NCI-H187 treated with DMSO at 0.1 percent for 48 hours (cell line): ENCODE measurements at places on chromosomes 1 and 21.

GRCh38 chr1:67468066-67468718, 38.0 kb upstream of the SERBP1 start:
- no peak for DNase-seq

DNA sequence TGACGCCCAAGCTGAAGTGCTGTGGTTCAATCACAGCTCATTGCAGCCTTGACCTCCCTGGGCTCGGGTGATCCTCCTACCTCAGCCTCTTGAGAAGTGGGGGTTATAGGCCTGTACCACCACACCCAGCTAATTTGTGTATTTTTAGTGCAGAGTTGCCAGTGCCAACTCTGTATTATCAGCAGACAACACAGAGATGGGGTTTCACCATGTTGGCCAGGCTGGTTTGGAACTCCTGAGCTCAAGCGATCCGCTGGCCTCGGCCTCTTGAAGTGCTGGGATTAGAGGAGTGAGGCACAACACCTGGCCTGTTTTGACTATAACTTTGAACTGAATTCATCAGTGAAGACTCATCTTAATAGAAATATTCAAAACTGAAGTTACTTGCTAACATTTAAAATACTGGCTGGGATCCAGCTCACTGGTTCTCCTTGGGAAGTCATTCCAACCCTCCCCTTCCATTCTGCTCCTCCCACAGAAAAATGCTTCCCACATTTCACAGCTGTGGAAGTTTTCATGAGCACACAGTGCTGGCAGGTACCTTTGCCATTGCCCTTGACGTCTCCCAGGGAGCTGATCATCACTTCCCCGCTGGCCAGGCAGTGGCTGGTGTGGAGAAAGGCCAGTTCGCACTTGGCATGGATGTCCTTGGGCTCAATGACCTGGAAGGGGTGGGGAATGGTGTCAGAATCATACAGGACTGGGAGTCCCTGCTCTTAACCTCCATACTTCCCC, 4.7 kb downstream of the SELENBP1 start:
- DNase-seq = no peak

- DNase-seq = no peak
Observed at GRCh38 chr1:153543736-153544135, 1.9 kb downstream of the S100A4 start.

DNA sequence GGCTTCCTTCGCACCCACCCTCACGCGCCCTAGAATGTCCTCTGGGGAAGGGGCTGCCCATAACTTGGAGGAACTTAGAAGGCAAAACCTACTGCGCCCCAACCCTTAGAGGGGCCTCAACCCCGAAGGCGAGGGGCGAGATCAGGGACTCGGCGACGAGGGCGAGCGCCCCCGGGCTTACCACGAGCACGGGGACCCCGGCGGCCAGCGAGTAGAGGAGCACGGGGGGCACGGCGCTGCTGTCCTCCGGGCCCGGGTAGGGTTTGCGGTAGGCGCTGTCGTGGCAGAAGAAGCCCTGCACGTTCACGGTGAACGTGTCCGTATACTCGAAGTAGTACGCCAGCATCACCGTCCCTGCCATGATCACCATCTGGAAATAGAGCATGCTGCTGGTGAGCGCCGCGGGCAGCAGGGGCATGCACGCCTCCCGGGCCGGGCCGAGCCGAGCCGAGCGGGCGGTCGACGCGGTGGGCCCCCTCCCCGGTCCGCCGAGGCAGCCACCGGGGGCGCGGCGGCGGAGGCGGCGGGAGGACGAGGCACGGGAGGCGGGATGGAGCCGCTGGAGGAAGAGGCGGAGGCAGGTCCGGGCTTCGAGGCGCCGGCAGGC, 304 bp downstream of the PLPPR5 start:
- no peak for DNase-seq

DNA sequence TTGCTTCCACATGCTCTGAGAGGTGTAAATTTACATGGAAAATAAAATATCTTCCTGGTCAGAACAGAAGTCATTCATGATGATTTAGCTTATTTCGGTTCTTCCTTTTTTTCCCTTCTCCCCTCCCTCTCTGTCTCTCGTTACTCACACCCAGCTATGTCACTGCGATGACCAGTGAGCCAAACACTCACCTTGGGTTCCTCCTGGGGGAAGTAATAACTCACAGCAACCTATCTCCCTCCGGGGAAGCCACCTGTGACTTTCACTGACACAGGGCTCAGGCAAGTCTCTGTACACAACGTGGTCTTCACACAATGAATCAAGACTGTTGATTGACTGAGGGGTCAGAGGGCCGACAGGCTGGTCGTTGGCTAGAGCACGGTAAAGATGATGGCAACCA, 135.3 kb upstream of the VANGL1 start:
- DNase-seq = no peak

DNA sequence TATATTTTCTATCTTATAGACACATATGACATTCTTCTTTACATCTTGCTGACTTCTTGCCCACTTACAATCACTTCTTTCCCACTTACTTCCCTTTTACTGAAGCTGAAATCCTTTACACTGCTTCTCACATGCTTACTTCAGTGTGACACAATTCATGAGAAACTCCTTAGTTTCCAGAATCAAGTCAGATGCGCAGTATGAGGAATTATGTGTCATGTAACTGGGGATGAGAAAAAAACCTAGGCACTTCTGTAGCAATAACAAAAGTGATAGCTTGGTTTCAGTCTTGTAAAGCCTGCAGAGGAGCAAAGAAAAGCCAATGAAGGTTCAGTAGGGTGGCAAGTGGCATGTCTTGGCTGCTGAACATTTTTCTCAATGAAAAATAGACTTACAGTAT, 566.2 kb upstream of the RGS18 start:
- no peak for DNase-seq

DNA sequence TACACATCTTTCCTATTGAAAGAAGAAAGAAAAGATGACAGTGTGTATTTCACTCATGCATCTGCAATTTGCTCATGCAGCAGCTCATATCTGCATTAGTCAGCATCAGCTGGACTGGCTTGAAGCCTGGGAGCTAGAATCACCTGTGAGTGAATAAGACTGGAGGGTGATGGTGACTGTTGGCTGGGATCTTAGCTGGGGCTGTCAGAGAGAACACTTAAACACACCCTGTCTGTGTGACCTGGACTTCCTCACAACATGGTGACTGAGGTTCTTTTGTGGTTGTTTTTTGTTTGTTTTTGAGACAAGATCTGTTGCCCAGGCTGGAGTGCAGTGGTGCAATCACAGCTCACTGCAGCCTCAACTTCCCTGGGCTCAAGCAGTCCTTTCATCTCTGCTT, 24.9 kb downstream of the KLHDC7A start:
- no peak for DNase-seq

GRCh38 chr1:6279066-6279465, 18.2 kb upstream of the GPR153 start:
- DNase-seq = no peak

- DNase-seq = no peak
Observed at GRCh38 chr1:28266920-28267322, 7.6 kb downstream of the SESN2 start.

- no peak for DNase-seq
Observed at GRCh38 chr1:6280761-6281451, 20.0 kb upstream of the GPR153 start.

DNA sequence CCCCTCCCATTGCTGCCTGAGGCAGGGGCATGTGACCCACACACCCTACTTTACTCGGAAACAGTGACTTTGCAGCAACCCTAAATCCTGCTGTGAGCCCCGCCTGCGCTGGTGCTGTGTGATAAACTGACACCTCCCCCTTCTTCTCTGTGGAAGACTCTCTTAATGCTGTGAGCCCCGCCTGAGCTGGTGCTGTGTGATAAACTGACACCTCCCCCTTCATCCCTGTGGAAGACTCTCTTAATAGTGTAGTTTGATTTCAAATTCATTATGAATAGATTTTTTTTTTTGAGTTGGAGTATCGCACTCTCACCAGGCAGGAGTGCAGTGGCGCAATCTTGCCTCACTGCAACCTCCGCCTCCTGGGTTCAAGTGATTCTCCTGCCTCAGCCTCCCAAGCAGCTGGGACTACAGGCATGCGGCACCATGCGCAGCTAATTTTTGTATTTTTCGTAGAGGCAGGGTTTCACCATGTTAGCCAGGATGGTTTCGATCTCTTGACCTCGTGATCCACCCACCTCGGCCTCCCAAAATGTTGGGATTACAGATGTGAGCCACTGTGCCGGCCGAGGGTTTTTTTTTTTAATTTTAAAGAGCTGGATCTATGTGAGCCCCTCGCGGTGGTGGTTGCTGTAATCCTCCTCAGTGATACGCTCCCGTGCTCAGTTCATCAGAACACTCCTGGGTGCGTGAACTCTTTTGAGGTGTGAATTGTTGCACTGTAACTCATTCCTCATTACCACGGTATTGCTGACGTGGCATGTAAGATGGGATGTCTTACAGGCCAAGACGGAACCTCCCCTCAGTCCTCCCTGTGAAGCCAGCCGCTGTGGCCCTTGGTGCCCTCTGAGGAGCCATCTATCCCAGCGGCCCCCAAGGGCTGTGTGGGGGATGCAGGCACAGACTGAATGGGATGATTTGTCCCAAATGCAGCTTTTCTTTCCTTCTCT, 60.3 kb downstream of the GALNT2 start:
- no peak for DNase-seq

- DNase-seq = no peak
Observed at GRCh38 chr1:240136402-240136801, 44.7 kb downstream of the FMN2 start.

GRCh38 chr21:33481314-33481943, 1.7 kb upstream of the TMEM50B start:
- DNase-seq = no peak

- no peak for DNase-seq
Observed at GRCh38 chr1:114033961-114034360, 54.7 kb downstream of the OLFML3 start.

DNA sequence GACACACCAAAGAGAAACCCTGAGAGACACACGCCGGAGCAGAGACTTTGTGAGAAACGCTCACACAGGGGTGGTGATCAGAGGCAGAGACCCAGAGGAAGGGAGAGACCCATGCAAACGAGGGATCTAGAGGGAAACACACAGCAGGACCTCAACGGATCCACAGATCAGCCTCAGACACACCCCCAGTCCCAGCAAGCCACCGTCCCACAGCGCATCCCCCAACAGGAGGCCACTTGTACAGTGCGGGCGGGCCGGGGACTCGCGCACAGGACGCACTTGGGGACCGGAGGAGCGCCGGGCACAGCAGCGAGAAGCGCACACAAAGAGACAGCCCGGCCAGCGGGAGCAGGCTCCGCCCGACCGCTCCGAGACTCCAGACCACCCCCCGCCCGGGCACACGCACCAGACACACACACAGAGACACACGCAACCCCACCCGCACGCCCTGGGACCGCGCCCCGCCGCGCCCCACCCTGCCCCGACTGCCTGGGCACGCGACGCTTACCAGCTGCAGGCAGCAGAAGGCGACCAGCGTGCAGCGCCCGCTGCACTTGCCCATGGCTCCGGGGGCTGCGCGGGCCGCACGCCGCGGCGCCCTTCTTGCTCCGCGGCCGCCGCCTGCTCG, 587 bp downstream of the NKAIN1 start:
- no peak for DNase-seq

DNA sequence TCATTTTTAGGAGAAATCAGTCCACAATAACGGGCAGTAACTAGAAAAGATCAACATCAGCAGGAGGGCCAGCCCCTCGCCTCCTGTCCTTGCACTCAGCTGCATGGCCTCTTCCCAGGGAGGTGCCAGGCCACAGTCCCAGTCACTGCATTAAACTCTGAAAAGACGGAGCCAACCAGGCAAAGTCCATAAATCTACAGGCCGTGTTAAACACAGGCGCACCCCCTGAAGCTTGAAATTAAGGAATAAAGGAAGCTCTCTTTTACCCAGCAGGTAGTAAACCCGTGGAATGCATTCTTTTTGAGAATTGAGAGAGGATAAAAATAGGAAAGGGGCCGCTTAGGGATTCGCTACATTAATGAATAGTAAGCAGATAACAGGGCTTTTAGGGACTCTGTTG, 18.4 kb downstream of the H6PD start:
- no peak for DNase-seq

GRCh38 chr1:175394739-175395138, 202.2 kb upstream of the KIAA0040 start:
- peak; percentile 84 for DNase-seq

GRCh38 chr1:208158640-208159554, 85.3 kb downstream of the PLXNA2 start:
- no peak for DNase-seq

GRCh38 chr1:215584389-215584788, 17.3 kb downstream of the KCTD3 start:
- no peak for DNase-seq

GRCh38 chr1:77219166-77219887, at the start of gene PIGK:
PIGK (minus strand) TSS chr1:77219430; CDS start chr1:77219402, 28 bp downstream.
- DNase-seq = peak; percentile 30

DNA sequence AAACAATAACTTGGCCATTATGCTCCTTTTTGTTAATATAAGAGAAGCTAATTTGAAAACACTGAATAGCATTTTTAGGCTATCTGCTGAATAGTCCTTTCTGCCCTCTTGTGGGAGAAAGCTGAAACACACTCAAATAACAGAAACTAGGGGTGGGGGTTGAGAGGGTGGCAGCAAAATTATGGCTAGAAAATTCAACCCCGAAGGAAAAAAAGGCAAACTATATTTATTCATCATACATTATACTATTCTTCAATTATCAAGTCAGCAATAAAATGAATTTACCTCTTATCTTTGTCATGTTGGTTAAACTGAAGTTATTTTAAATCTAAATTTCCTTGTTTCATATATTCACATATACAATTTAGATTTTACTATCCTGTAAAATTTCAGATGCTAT, 255.9 kb downstream of the FAF1 start:
- no peak for DNase-seq

DNA sequence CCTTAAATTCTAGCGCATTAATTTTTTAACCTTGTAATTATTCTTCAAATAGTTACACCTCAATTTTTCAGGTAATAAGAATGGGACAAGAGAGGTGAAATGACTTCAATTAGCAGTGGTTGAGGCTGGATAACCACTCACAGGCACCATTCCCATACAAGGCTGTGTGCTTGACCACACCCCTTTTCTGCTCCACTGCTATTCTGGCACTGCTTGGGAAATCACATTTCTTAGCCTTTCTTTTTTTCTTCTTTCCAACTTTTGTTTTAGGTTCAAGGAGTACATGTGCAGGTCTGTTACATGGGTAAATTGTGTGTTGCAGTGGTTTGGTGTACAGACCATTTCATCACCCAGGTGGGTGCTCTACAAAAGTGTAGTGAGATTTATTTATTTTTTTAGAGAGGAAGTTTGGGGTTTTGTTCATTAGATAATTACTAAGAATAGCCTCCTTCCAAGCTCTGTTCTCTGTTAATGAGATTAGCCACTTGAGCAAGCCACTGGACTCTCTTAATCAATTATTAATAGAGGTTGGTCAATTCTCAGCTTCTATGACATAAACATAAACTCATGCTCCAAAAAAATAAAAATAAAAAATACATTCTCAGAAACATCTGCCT, 14.4 kb downstream of the ILDR2 start:
- no peak for DNase-seq

GRCh38 chr1:18234790-18235242, 127.2 kb downstream of the IGSF21 start:
- DNase-seq = peak; percentile 63

GRCh38 chr1:78553859-78554258, 63.1 kb downstream of the PTGFR start:
- no peak for DNase-seq
